Stimulated activated naive B cell treated with anti-CD40 and anti-IgM and Interleukin-4, amounts not matched to agents 10 μg/mL and 1 μg/mL and 100 μg/mL, for 72 hours (primary cell): ENCODE measurements at places on chromosomes 12 and 14.

- DNase-seq, result no peak
Observed at GRCh38 chr14:75295061-75295461, 16.4 kb downstream of the FOS start.

GRCh38 chr12:98725476-98726247 is 80.6 kb downstream of the APAF1 start:
- no peak for DNase-seq

DNA sequence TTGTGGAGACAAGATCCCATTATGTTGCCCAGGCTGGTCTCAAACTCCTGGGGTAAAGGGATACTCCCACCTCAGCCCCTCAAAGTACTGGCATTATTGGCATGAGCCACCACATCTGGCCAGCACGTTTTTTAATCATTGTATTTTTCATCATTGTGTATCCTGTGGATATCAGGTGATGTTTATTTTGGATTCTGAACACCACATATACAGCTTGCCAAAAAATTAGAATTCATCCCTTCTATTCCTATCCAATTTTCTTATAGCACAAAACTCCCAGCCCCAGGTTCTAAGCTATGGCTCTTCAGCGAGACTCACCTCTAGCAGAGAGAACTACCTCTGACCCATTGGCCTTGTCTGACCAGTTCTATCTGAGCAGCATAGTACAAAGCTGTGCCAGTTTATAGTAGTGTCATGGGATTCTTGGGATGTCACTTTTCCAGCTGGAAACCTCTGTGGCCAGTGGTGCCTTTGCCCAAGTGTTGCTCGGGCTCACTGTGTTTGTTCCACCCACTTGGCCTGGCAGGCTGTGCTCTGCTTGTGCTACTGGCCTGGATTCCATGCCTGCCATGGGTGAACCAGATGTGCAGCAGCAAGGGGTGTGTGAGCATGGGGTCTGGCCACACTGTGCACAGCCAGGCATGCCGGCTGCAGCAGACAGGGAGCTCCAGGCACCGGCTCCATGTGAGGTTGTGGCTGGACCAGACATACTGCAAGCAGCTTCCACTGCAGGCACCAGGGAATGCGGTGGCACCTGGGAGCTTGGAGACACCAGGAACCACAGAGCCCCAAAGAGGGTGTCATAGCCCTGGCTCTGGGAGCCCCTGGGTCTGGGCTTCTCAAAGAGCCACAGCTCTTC is 37.2 kb downstream of the TIMELESS start:
- no peak for DNase-seq

GRCh38 chr12:64826234-64826633 is 1.8 kb downstream of the TBC1D30 start:
- peak; percentile 26 for DNase-seq

- no peak for DNase-seq
Observed at GRCh38 chr12:31533470-31533869, 57.5 kb downstream of the DENND5B start.

- no peak for DNase-seq
Observed at GRCh38 chr14:75431827-75432226, 4.0 kb downstream of the JDP2 start.

GRCh38 chr12:15977999-15978951 is 67.1 kb downstream of the DERA start:
- no peak for DNase-seq

GRCh38 chr12:64452559-64453329 is 824 bp downstream of the TBK1 start:
- no peak for DNase-seq

GRCh38 chr12:11655842-11656241 is 6.4 kb downstream of the ETV6 start:
- no peak for DNase-seq

DNA sequence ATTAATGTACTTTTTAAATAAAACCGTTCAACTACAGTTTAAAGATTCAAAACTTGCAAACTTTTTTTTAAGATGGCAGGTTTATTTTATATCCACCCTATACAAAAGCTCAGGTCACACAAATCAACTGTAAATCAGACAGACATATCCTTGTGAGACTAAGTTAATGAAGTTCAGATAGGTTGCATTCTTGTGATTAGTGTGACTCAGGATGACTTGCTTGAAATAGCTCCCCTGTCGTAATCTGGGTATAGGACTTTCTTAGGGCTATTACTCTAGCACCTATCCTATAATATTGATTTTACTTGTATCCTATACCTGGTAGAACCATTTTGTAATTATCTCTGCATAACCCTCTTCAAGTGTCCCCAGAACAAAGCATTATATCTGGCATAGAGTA is 9.5 kb upstream of the PRKD1 start:
- DNase-seq, result no peak

DNA sequence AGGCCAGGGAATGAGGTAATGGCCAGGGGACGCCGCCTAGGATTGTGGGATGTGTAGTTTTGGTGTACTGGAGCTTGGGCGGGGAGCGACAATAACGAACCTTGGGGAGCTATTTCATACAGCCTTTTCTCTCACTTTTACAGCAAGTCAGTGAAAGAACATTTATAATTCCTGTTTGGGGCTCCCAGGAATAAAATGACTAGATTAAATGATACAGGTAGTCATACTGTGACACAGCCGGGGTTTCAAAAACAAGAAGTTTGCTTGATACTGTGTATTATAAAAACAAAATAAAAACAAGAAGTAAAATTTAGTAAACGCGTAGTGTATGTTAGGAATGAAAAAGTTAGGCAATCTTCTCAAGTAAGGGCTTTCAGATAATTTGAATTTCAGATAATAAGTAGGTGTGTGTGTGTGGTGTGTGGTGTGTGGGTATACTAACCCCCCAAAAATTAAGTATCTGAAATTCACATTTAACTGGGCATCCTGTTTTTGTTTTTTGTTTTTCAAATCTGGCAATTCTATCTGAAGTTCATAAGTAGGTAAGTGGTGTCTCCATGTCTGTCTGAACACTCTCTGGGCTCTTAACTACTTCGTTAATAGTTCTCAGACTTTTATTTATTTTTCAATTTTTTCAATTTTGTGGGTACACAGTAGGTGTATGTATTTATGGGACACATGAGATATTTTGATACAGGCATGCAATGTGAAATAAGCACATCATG is 458 bp upstream of the DCTN2 start:
- DNase-seq, result no peak

DNA sequence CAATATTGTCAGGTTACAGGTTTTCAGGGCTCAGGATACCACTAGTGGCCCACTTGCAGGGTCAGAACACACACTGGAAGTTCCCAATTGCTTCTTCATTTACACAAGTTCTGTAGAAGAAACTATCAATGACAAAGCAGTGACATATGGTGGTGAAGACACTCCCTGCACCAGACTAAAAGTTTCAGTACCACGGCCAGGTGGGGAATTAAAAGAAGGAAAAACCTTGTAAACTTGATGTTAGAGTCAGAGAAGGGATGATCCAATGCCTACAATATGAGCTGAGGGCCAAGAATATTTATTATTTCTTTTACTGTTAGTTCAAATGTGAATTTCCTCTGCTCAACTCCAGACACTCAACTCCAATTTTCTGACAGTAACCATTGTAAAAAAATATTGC is 31.8 kb upstream of the CHST11 start:
- no peak for DNase-seq

DNA sequence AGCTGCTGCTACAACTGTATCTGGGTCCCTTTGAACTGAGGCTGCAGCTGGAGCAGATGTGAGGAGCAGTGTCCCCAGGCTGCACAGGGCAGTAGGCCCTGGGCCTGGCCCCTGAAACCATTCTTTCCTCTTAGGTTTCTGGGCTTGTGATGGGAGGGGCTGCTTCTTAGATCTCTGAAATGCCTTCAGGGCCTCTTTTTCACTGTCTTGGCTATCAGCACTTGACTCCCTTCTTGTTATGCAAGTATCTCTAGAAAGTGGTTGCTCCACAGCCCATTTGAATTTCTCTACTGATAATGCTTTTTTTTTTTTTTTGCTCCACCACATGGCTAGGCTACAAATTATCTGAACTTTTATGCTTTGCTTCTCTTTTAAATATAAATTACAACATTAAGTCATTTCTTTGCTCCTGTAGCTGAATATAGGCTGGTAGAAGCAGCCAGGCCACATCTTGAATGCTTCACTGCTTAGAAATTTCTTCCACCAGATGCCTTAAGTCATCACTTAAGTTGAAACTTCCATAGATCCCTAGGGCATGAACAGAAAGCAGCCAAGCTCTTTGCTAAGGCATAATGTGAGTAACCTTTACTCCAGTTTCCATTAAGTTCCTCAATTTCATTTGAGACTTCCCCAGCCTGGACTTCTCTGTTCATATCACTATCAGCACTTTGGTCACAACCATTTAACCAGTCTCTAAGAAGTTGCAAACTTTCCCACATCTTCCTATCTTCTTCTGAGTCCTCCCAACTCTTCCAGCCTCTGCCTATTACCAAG is 41.1 kb downstream of the ACSM4 start:
- DNase-seq, result no peak

DNA sequence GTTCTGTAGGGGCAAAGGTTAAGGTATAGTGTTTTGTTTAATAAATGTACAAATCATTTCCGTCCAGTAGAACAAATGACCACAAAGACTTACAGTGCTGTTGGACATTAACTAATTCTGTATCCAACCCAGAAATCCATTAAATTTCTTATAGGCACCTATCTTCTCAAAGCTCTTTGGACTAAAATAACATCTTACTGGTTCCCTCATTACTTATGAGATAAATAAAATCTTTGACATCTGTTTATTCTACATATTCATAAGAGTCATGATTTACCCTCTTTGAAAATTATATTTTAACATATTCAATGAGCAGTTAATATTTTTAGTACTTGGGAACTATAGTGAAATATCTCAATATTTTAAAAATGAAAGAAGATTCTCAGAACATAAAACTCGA is 102.7 kb upstream of the G2E3 start:
- DNase-seq, result no peak

DNA sequence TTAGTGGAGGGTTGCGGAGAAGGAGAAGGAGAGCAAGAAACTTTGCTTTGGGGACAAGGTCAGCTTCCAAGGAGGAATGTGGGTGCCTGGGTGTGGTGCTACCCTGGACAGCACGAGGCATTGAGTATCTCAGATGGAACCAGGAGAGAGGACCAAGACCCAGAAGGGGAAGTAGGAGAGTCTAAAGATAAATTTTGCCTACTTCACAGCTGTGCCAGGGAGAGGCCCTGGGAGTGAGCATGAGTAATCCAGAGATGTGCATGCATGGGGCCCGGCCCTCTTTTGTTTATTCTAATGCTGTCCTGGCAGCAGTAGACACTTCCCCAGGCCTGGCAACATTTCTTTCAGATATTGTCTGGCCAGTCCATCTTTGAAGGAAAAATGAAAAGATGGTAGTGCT is 49.5 kb upstream of the GNPNAT1 start:
- no peak for DNase-seq

DNA sequence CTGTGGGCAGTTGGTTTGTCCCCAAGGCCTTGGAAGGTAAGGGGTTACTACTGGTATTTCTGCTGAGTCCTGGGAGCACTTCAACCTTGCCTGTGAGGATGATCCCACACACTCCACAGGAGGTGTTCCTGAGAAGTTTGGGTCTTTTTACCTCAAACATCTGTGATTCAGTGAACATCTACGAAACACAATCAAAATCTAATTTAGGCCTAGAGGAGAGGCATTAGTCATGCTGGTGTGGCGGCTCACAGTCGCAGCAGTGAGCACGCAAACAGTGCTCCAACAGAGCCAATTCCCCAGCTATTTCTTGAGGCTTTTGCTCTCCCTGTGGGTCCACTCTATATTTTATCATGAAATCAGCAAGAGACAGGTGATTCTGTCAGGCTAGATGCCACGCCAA is 107.6 kb downstream of the APAF1 start:
- DNase-seq, result no peak

DNA sequence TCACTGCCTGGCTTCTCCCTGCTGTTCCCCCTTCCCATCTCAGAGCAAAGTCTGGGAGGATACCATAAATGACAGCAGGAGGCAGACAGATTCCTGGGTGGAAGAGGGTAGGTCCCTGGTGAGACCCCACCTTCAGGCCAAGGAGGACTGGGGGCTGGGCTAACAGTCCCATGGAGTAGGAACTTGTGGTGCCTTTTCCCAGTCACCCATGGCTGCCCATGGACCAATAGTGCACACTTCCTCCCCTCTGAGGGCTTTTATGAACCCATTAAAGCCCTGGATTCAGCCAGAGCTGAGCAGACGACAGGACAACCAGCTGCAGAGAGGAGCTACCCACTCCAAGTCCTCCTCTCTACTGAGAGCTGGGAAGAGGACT is 36.6 kb upstream of the OR5AU1 start:
- no peak for DNase-seq

- no peak for DNase-seq
Observed at GRCh38 chr12:5648692-5649359, 216.9 kb downstream of the NTF3 start.

- no peak for DNase-seq
Observed at GRCh38 chr12:31663576-31663975, 4.1 kb downstream of the ETFBKMT start.

GRCh38 chr12:108043750-108044533 is 85.1 kb upstream of the WSCD2 start:
- DNase-seq, result no peak

DNA sequence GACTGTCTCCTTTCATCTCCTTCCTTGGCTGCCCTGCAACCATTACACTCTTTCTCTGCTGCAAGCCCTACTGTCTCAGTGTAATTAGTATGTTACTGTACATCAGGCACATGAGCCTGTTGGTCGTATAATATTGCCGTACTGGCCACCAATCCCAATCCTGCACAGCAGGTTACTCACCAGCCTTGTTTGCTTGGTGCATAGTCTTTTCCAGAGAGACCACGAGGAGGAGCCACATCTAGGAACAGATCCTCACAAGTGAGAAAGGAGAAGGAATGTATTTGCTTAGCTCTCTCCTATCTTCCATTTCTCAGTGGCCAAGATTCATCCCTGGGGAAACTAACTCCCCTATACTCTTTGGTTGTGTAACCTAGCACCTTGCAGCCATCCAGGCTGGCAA is 33.0 kb upstream of the BICDL1 start:
- no peak for DNase-seq

DNA sequence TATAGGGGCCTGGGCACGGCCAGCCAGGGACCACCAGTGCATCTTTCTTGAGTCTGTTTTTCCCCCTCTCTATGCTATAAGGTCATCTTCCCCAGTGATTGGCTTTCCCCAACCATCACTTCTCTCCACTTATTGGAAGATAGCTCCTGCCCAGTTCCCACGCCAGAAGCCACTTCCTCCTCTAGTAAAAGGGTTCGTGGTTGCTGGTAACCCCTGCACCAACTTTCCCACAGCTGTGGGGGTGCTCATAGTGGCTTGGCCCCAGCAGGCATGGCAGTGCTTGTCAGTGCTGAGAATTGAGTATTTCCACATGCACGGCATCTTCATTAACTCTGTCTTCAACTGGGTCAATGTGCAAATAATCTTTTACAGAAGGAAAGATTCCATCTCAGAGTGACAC is 215.4 kb downstream of the FOXN3 start:
- no peak for DNase-seq

GRCh38 chr12:26749781-26750180 is 83.2 kb downstream of the ITPR2 start:
- DNase-seq, result no peak

GRCh38 chr14:35877276-35877675 is 51.1 kb downstream of the BRMS1L start:
- no peak for DNase-seq

GRCh38 chr12:16323638-16324037 is 23.8 kb upstream of the MGST1 start:
- DNase-seq, result no peak

- no peak for DNase-seq
Observed at GRCh38 chr12:57810450-57810849, 8.1 kb downstream of the AVIL start.

GRCh38 chr12:78004249-78005093 is 173.8 kb downstream of the NAV3 start:
- DNase-seq, result no peak
